ACHN (cell line): ENCODE measurements at places on chromosomes 4 and X.

DNA sequence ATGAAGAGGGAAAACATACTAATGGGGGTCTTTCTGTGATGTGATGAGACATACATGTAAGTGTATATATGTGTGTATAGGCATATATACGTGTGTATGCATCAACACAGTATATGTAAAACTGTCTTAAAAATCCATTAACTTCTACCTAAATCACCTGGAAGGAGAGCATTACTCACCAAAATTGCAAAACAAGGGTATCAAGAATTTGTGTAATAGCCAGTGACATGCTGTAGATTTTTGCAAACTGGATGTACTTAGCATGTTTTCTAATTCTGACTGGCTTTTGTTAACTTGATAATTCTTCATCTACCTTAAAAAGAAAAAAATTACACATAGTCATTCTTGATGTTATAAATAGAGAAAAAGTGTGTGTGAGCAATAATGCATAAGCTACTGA lies 104.7 kb downstream of the PRRG1 start:
- DNase-seq = no peak

DNA sequence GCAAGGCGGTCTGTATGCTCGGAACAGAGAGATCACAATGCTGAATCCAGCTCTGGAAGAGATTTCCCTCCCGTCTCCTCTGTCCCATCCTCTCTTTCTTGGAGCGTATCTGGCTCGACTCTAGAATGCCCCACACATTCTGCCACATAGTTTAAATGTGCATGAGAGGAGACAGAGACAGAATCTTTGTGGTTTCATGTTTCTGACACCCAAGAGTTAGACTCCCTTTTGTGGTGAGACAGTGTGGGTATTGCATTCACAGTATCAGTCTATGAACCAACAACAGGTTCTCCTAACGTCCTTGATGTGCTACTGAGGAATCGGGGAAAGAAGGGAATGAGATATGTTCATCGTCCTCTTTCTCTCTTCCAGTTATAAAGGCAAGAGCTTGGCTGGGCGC lies 25.3 kb downstream of the FAM47E start:
- no peak for DNase-seq

GRCh38 chr4:2907706-2908293 lies 55.4 kb downstream of the NOP14 start:
- DNase-seq = no peak

GRCh38 chr4:147727476-147728028 lies 4.3 kb upstream of the ARHGAP10 start:
- DNase-seq = no peak

- no peak for DNase-seq
These were observed 18.1 kb downstream of the FNIP2 start for GRCh38 chr4:158786955-158787354.

DNA sequence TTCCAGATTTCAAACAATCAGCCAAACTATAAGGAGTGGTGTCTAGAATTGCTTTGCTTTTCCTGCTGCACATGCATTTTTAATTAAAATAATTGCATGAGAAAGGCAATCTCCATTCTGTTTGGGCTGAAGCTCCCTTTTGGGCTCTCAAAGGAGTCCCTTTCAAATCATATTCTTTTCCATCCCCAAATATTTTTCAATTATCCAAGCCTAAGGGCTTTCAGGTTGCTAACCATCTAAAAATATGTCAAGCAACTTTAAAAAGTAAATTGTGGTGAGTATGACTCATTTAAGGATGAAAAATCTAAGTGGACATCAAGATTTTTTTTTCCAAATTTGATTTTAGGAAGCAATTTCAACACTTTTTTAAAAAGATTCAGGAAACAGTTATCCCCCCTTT lies 28.4 kb downstream of the PIR start:
- DNase-seq = no peak

GRCh38 chrX:23103546-23103945 lies 103.8 kb downstream of the DDX53 start:
- no peak for DNase-seq

DNA sequence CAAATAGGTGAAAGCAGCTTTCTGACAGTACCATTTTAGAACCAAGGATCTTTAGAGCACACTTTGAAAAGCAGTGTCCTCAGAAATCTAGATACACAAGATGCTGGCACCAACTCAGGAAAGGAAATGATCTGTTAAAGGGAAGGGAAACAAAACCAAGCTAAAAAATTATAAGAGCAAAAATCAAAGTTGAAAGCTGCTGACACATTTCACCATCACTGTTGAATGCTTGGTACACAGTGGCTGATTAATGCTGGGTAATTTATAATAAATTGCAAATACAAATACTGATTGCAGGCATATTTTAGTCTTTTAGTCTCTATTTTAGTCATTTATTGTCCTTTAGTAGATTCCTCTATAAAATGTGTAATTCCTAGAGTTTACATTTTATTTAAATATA lies 1540.1 kb upstream of the PCDH10 start:
- DNase-seq = no peak

DNA sequence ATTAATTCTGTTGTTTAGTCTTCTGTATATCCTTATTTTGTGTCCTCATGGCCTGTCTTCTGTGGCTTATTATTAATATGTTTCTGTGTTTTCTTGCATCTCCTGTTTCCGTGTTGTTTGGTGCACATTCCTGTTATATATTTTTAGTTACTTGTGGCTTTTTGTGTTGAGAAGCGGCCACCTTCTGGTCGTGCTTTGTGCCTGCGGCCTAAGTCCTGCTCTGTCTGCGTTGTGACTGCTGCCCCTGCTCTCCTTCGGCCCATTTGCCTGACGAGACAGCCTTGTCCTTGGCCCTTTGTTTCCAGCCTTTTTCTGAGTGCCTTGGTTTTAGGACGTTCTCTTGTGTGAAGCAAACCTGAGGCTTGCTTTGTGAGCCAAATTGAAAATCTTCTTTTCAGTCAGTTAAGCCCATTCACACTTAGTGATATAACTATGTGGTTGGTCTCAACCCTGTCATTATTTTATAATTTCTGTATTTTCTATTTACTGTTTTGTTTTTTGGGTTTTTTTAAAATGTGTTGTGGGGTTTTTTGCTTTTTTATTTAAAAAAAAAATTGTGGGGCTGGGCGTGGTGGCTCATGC lies 43.8 kb downstream of the TNIP2 start:
- DNase-seq = peak; percentile 24

DNA sequence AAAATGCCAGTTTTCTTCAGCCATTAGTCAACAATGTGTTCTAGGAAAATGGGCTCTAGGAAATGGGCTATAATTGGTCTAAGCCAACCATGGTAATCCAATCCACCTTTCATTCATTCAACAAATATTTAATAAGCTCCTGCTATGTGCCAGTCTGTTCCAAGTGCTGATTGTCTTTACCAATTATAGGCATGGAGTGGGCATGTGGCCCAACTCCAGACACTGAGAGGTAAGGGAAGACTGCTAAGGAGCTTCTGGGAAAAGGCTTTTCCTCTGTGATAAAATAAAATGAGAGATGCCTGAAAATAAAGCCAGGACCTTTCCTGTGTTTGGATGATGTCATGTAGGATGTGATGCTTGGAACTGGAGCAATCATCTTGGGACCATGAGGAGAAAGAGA lies 43.3 kb downstream of the HOPX start:
- no peak for DNase-seq

GRCh38 chr4:6245246-6246169 lies 24.1 kb upstream of the WFS1 start:
- no peak for DNase-seq
